Cardiac atrium fibroblast (primary cell): ENCODE measurements at places on chromosomes 16 and 17. TPM values are rescaled to one million over a fixed set of nuclear protein-coding genes. Genes with fewer than 3 reads are reported as not detected.

Gene MEIOC
- under 0.01 TPM in 1 of 2 replicates, not detected in the other for total RNA-seq

Gene ANKRD13B
- 5.8 and 13.4 TPM in 2 replicates for total RNA-seq

Gene MARCHF10
- 0.90 and 2.1 TPM in 2 replicates for total RNA-seq

Gene CD300A
- not detected in 2 replicates for total RNA-seq

Gene KRTAP3-1
- total RNA-seq = not detected in 2 replicates

Gene UTS2R
- total RNA-seq = not detected in 2 replicates

Gene KRTAP9-3
- not detected in 2 replicates for total RNA-seq

Gene MCRIP1
- total RNA-seq = 79.1 and 107 TPM in 2 replicates

Gene CCL13
- not detected in 2 replicates for total RNA-seq

Gene KRT24
- total RNA-seq = not detected in 2 replicates

Gene TAF15
- 17.3 and 36.5 TPM in 2 replicates for total RNA-seq

Gene CES4A
- 1.4 and 4.4 TPM in 2 replicates for total RNA-seq

Gene SPN
- total RNA-seq = under 0.01 and 0.36 TPM in 2 replicates

Gene YPEL3
- 41.0 and 52.0 TPM in 2 replicates for total RNA-seq

Gene KRTAP2-2
- not detected in 2 replicates for total RNA-seq

Gene GGNBP2
- 27.9 and 31.1 TPM in 2 replicates for total RNA-seq

Gene INCA1
- 0.54 TPM in 1 of 2 replicates, not detected in the other for total RNA-seq

Gene TSNAXIP1
- total RNA-seq = 0.54 and 0.97 TPM in 2 replicates

Gene CTRB1
- not detected in 2 replicates for total RNA-seq

Gene CORO6
- total RNA-seq = 4.7 and 5.1 TPM in 2 replicates

Gene ARL5C
- not detected in 2 replicates for total RNA-seq

Gene STX1B
- total RNA-seq = 0.16 and 0.18 TPM in 2 replicates

Gene SCPEP1
- total RNA-seq = 77.8 and 103 TPM in 2 replicates

Gene PRSS8
- total RNA-seq = not detected in 2 replicates

Gene ENDOV
- 19.4 and 32.9 TPM in 2 replicates for total RNA-seq

Gene IRX3
- total RNA-seq = 2.3 and 12.2 TPM in 2 replicates

Gene PTGES3L
- not detected in 2 replicates for total RNA-seq
